ENCODE measurements at places on chromosomes 6 and 20.

- DNase-seq, result peak; percentile 70
Observed at GRCh38 chr6:35687658-35688604, 784 bp downstream of the FKBP5 start.

DNA sequence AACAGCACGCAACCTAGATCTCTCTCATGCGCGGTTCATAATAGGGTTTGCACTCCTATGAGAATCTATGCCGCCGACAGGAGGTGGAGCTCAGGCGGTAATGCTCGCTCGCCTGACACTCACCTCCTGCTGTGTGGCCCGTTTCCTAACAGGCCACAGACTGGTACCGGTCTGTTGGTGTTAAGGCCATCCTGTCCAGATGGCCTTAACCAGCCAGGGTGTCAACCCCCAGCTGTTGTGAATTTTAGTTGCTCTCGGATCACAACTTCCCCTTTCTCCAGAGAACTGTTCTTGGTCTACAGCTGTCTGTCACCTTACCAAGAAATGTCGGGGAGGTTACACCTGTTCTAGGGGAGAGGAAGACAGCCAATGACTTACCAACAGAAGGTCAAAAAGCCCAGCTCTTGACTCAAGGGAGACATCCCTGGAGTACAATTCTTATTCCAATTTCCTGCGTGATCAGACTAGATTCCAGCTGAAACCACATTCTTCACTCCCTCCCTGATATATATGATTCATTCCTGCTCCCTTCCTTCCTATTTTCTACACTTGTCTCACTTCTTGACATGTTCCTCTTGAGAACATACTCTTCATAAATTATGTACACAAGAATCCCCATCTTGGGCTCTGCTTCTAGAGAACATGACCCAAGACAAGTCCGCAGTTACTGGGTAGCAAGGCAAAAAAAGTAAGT, 23.1 kb upstream of the DNAAF9 start:
- DNase-seq, result peak; percentile 63

- DNase-seq, result no peak
Observed at GRCh38 chr20:1386323-1386722, 6.5 kb downstream of the FKBP1A start.

DNA sequence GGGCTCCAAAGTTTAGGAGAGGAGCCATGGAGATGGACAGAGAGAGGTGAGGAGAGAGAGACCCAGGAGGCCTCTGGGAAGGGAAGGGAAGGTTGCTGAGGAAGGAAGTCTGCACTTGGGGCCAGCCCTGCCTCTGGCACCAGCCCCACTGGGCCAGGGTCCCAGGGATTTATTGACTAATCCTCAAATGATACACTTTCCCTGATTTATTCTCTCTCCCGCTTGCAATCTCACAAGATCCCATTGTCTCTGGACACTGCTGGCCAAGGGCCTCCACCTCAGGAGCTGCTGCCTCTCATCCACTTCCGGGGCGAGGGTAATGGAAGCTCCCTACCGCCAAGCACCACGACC, 43.6 kb upstream of the FOXP4 start:
- DNase-seq, result no peak

- no peak for DNase-seq
Observed at GRCh38 chr20:38428800-38429199, 6.3 kb downstream of the SNHG17 start.

DNA sequence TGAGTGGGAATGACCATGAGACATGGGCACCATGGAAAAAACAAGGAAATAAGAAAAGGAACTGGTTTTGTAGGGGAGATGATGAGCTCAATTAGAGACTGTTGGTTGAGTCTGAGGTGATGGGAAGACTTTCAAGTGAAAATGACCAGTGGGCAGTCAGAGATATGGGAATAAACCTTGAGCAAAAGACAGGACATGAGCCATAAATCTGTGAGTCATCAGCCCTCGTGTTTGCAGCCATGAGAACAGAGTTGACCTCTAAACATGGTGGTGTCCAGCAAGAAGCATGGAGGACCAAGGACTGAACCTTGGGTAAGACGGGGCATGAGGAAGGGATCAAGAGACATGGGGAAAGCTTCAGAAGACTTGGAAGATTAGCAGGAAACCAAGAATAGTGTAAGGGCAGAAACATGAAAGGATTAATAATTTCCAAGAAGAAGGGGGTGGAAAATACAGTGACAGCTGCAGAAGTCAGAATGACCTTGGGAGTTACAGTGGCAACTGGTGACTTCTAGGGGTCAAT, 280.6 kb upstream of the PRDM1 start:
- no peak for DNase-seq

DNA sequence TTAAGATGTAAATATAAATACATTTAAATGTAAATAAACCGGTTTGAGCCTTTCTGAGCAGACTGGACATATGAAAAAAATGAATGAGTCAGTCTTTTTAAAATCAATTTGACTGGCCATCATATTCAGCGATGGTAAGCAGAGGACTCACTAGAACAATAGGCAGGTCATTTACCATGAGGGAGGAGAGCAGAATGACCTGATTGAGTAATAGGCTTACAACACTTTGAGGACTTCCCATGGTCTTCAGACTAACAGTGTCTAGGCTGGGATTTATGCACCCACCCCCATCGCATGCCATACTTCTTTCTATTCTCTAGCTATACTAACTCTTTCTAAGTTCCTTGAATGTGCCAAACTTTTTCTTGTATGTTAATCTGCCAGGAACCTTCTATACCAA, 241.9 kb upstream of the RAB32 start:
- DNase-seq, result no peak

DNA sequence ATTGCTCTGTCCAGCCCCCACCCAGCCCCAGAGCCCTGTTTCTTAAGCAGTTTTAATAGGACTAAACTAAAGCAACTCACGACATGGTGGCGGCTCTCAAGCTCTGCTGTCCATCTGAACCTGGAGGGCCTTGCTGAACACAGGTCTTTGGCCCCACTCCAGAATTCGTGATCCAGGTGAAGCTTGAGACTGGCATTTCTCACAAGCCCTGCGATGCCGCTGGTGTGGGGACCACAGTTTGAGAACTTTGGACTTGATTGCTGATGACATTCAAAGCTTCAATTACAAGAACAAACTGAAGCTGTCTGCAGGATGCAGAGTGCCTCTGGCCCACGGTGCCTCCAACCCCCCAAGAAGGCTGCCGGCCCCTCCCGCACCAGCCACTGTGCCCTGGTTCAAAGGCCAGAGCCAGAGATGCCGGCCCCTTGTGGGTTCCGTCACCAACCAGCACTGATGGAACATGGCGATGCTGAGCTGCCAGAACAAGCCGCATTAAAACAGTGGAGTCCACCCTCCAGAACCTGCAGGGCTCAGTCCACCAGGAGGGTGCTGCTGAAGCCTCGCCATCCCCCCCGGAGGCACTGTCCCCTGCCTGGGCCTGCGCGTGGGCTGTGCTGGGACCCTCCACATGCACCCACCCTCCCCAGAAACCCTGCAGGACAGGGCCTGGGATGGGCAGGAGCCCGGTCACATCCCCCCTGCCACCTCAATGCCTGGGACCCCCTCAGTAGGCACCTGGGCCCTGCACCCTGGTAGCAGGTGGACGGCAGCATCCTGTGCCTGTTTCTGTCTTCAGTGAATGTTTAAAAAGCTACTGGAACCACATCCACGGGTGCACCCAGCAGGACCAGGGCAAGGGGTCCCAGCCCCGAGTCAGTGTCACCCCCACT, 101.1 kb downstream of the PSMB1 start:
- DNase-seq, result no peak

DNA sequence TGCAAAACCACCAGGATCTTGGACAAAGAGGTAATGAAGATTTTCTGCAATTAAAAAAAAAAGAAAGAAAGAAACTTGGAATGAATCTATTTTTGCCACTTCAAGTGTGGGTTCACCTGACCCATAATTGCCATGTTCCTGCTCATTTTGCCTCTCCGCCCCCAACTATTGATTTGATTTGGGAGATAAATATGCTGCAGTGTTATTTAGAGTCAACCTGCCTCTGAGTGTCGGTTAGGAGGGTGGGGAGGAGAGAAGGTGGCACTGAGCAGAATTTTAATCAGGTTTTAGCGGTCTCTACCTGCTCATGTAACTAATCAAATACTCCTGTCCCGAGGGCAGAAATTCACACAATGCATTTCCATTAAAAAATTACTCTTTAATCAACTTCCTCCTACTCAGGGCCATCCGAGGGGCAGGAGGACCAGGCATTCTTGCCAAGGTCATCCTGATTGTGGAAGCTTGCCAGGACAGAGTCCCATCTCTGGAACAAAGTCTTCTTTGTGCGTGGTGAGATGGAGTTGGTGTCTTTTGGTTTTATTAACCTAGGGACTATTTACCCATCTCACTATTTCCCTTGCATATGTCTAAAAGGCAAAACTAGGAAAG, 300.1 kb downstream of the CDH26 start:
- DNase-seq, result no peak

- no peak for DNase-seq
Observed at GRCh38 chr20:58997141-58997770, 9.8 kb downstream of the CTSZ start.

- no peak for DNase-seq
Observed at GRCh38 chr20:62524505-62524911, 48.7 kb upstream of the GATA5 start.

- no peak for DNase-seq
Observed at GRCh38 chr6:34928220-34928619, 39.2 kb downstream of the ANKS1A start.

- DNase-seq, result no peak
Observed at GRCh38 chr20:5973172-5973571, 22.7 kb downstream of the MCM8 start.

- DNase-seq, result no peak
Observed at GRCh38 chr6:15949982-15950381, 178.9 kb upstream of the MYLIP start.
